A172 (cell line): ENCODE measurements at places on chromosomes 11 and 22. TPM values are rescaled to one million over a fixed set of nuclear protein-coding genes. Genes with fewer than 3 reads are reported as not detected.

- DNase-seq = no peak
These were observed 206.4 kb downstream of the TTC28 start for GRCh38 chr22:28473258-28473657.

- peak; percentile 80 for DNase-seq
These were observed 615 bp downstream of the FADS3 start for GRCh38 chr11:61890529-61891330.

The CDC45 gene
- total RNA-seq = 26.7 and 45.7 TPM in 2 replicates

GRCh38 chr22:24070553-24070952, 59.4 kb downstream of the CABIN1 start:
- DNase-seq = no peak

DNA sequence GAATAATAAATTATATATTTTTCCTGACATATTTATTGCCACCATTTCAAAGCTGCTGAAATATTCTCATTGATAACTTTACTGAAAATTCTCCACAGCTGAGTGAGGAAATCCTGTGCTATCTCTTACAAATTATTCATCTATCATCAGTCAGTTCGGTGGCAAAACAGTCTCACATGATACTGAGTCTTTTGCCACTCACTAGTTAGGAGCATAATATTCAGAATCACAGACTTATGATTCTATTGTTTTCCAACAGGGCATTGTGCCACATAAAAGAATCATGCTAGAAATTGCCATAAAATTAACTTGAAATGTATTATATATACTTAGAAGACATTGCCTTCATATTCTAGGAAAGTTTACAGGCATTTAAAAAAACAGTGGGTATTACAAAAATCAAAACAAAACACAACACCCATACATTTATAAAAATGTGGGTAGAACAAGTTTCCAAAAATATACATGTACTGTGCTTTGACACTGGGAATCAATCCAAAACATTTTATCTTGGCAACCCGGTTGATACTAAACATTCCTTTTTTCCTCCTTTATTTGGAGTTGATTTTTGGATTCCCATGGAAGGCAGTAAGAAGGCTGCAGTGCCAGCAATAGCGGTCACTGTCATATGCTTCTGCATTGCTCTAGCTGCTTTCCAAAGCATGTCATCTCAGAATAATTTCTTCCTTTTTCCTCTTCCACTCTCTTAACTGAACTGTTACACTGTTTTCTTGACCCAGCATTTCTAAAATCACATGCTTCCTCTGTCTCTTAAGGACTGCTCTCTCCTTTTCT, 42.5 kb downstream of the ATG16L2 start:
- no peak for DNase-seq

- DNase-seq = no peak
These were observed 107.9 kb upstream of the BID start for GRCh38 chr22:17882162-17882561.

GRCh38 chr11:132056689-132057088, 686.3 kb downstream of the NTM start:
- DNase-seq = peak; percentile 62

DNA sequence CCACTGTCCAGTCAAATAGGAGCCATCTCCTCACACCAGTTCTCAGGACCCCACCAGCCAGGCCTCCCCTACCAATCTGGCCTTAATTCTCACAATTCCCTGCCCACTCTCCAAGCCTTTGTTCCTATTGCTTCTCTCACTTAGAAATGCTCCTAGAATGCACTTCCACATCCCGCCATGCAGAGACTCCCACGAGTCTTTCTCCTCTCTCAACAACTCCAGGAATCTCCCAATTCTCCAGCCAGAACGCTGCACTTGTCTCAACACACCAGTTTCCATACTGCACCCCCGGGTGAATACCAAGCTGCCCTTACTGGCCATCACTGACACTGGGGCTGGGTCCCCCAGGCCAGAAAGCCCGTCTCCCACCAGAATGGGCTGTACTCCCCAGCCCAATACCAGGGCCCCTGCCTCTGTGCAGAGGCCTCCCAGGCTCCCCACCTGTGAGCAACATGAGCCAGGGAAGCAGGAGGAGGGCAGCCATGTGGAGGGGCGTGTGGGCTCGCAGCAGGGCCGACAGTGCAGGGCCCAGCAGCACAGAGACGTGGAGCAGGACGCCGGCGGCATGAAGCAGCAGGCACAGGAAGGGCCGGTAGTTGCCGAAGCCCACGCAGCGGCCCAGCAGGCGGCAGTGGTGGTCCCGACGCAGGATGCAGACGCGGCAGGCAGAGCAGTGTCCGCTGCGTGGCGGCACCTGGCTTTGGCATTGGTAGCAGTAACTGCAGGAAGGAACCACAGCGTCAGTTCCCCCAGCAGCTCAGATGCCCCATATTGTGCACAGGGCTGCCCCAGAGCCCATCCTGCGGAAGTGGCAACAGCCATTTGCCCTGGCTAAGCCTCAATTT, 2.4 kb downstream of the ZDHHC24 start:
- DNase-seq = no peak

The NDUFA6 gene
- 73.3 and 80.7 TPM in 2 replicates for total RNA-seq

DNA sequence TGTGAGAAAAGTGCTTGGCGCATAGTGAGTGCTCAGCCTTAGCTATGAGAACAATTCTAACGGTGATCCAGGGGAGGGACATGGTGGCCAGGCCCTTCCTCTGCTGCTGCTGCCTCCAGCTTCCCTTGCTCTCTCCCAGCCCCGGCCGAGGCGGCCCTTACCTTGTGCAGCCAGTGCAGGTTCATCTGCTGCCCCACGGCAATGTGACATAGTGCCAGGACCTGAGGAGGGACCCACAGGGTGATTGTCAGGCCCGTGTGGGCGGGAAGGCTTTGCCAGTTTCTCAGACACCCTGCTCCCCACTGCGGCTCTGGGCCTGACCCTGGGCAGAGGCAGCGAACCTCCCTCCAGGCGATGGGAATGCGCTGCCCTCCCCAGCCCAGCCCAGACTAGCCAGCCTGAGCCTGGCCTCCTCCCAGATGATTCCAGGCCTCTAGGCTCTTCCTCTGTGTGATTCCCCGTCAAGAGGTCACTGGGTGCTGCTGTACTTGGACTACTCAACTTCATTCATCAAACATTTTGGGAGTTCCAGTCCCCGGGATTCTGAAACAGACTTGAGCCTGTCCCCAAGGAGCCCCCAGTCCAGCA, 23.7 kb upstream of the KLHL35 start:
- DNase-seq = no peak

DNA sequence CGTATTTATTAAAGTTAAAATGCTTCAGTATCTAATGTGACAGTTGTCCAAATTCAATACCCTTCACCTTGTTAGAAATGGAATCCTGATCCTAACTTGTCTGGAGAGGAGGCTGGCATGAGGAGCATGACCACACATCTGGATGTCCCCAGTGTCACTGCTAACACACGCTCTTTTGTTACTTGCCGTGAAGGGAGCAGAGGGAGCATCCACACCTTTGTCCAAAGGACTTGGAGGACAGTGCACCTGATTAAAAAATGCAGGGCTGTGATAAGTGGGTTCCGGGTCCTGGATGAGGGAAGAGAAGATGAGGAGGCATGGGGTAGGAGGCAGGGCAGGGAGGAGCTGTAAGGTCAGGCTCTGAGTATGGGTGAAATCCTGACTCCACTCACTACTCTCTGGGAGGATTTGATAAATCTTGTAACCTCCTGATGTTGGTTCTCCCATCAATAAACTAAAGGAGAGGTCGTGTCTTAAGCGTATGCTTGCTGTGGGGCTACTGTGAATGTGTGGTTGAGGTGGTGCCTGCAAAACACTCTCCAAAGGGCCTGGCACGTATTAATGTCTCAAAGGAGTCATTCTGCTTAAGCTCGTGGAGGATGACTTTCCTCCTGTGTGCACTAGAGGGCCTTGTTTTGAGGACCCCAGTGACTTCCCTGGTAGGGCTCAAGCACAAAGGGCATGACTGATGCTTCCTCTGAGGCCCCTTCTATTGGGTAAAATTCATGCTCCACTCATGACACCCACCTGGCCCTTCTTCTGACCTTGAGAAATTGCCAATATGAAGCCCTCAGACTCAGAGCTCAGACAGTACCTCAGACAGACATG, 16.8 kb upstream of the IGLL5 start:
- no peak for DNase-seq

The GGT1 gene
- 30.0 and 43.8 TPM in 2 replicates for total RNA-seq

DNA sequence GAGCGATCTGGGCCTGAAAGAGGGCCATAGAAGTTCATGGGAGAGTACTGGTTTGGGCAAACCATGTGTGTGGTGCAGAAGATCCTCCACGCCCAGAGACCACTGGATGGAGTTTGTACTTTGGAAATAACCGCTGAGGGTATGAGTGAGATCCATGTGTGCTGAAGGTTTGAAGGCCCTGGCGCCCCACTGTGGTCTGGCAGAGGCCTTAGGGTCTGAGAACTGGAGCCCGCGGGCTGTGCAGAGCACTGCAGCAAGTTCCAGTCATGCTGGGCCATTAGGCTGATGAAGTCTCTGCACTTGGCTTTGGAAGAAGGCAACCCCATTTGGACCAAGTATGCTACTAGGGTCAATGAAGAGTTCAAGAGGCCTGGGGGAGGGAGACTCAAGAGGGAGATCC, 186.4 kb downstream of the BUD13 start:
- no peak for DNase-seq

- DNase-seq = no peak
These were observed 69.1 kb upstream of the PPARA start for GRCh38 chr22:46081036-46081830.

- no peak for DNase-seq
These were observed 2.9 kb downstream of the CHID1 start for GRCh38 chr11:907668-908067.

GRCh38 chr11:20617346-20618005, 18.1 kb downstream of the SLC6A5 start:
- DNase-seq = no peak

- no peak for DNase-seq
These were observed 751 bp downstream of the ARFGAP3 start for GRCh38 chr22:42856179-42856864.

The SLC22A25 gene
- not detected in 2 replicates for total RNA-seq

GRCh38 chr11:122773781-122774266, 64.5 kb upstream of the CRTAM start:
- DNase-seq = no peak

DNA sequence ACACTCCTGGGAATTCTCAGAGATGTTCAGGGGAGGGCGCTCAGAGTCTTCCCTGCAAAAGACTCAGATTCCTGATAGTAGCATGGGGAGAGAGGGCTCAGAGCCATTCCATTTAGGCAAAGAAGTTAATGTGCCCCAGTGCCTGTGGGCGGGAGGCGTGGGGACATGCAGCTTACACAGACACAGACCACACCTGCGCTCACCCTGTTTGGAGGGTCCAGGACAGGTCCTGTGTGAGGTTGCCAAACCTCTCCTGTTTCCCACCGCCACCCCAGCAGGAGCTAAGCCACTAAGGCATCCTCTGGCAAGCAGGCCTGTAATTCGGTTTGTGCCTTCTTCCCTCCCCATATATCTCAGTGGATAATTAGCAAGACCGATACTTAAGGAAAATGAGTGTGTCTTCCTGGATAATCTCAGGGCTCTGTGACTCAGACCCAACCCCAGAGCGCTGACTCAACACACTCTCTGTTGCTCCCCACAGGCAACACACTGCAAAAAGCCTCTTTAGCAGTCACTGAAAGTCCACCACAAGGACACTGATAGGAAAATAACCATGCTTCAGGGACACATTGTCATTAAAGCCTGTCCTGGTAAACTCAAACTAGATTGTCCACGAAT, 118.9 kb upstream of the LMO1 start:
- DNase-seq = peak; percentile 85

DNA sequence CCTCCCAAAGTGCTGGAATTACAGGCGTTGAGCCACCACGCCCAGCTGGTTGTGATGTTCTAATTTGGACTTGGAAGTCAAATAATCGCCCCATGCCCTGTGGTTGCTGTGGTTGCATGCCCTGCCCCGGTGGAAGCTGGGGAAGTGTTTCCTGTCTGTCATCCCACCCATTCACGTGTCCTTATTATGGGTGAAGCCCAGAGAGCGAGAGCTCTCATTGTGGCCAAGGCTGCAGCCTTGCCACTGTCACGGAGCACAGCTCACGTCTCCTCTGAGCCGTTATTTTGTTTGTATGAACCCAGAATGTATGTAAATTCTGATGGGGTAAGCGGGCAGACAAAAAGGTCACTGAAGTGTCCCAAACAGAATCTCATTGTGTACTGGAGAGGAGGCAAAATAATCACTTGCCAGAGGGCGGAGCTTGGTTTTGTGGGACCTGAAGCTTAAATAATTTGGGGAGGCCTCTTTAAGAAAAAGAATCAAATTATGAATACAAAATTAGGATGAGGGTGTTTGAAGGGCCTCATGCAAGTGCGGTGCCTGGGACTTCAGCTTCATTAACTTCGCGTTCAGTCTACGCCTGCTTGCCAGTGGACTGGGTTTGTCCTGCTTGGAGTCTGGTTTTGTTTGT, 25.8 kb upstream of the TREH start:
- DNase-seq = peak; percentile 13

- peak; percentile 76 for DNase-seq
These were observed at the start of gene TTC12 for GRCh38 chr11:113314389-113315301. TSS of gene TTC12 (plus strand) at chr11:113314583. CDS start at chr11:113316258, 1,675 bp downstream.

The DUSP8 gene
- 2.9 and 5.1 TPM in 2 replicates for total RNA-seq

- no peak for DNase-seq
These were observed 8.9 kb downstream of the RELT start for GRCh38 chr11:73384872-73385689.

The OR10S1 gene
- not detected in 2 replicates for total RNA-seq

GRCh38 chr22:17597217-17597616, 31.3 kb downstream of the ATP6V1E1 start:
- no peak for DNase-seq

DNA sequence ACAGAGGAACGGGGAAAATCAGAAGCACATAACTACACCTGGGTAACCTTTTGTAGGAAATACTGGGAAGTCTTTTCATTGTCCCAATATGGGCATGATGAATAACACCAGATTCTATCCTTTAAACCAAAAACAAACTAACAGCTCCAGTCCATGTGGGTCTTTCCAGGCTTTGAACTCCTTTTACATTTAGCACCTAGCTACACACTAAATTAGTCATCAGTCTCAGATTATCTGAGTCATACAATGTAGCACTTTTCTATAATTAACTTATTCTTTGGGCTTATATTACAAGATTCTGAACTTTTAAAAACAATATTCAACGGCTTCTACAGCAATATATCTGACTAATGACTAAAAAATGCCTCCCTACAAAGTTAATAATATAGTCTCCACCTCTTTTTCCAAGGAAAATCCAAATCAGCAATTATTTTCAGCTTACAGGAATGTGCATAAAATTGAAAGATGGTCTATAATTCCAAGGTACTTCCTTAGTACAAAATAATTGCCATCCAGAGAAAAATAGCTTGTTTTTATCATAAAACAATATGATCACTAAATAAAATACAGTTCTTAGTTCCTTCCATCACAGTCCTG, 26.3 kb downstream of the STK33 start:
- DNase-seq = peak; percentile 59

GRCh38 chr11:114280696-114281095, 15.5 kb upstream of the NNMT start:
- DNase-seq = peak; percentile 70

The TMEM191C gene
- 1.2 and 3.3 TPM in 2 replicates for total RNA-seq

DNA sequence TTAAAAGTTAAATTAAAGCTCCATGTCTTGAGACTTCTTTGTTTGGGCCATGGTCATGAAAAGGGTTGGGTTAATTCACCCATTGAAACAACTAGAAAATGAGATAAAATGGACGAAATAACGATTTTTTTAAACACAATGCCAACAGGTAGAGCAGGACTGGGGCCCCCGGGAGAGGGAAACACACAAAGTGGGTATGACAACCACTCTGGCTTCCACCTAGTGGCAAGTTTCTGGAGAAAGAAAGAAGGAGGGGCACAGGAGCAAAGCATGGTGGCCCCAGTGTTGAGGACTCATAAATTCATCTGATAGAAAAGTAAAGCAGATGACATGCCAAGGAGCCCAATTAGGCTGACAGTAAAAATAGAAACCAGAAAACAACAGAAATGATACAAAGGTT, 68.4 kb downstream of the MYEOV start:
- no peak for DNase-seq

The MYRF gene
- 0.98 and 1.4 TPM in 2 replicates for total RNA-seq
